ENCODE measurements at places on chromosomes 2 and 18. TPM values are rescaled to one million over a fixed set of nuclear protein-coding genes. Genes with fewer than 3 reads are reported as not detected.

DNA sequence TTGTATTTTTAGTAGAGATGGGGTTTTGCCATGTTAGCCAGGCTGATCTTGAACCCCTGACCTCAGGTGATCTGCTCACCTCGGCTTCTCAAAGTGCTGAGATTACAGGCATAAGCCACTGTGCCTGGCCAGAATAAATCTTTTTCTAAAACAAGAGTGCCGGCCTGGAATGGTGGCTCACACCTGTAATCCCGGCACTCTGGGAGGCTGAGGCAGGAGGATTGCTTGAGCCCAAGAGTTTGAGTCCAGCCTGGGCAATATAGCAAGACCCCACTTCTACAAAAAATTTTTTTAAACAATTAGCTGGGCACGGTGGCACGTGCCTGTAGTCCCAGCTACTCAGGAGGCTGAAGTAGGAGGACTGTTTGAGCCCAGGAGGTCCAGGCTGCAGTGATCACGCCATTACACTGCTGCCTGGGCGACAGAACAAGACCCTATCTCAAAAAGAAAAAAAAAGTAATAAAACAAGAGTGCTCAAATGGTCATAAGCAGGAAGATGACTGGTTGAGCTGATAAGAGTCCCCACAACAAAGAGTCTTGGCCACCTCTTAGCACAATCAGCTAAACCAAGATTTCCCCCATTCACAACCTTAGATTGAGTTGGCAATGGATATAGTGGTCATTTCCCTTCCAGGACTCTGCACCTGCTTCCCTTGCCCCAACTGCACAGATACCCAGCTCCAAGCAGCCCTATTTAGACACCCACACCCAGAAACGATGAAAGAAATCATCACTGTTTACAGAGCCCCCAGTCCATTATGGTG, 5.8 kb upstream of the UCN start:
- peak; percentile 30 for DNase-seq

The PSD4 gene
- 1.8 TPM for total RNA-seq

The ABCB11 gene
- total RNA-seq = under 0.01 TPM

GRCh38 chr2:47002480-47003381, 87.1 kb upstream of the MCFD2 start:
- DNase-seq = peak; percentile 82

GRCh38 chr2:71897836-71898235, 249.8 kb downstream of the CYP26B1 start:
- no peak for DNase-seq

DNA sequence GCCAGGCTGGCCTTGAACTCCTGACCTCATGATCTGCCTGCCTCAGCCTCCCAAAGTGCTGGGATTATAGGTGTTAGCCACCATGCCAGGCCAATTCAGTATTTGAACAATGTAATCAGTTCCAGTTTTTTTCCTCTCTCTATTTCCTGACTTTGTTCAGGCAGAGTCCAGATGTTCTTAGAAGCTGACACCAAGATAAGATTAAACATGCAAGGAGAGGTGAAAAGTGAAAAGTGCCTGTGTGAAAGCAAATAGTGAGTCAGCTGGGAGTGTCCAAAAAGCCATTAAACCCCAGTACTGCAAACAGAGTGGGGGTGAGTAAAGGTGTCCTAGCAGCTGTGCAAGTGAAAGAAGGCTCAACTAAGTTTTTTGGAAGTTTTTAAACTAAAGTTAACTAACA, 231.5 kb downstream of the PTH2R start:
- no peak for DNase-seq

The LRRC30 gene
- total RNA-seq = not detected

GRCh38 chr2:213187833-213188532, 36.6 kb upstream of the IKZF2 start:
- DNase-seq = peak; percentile 79

The APOB gene
- under 0.01 TPM for total RNA-seq

The SCG2 gene
- total RNA-seq = 2.4 TPM

- DNase-seq = no peak
Observed at GRCh38 chr2:207073801-207074678, 91.7 kb downstream of the KLF7 start.

GRCh38 chr18:49250816-49251388, 209.5 kb downstream of the DYM start:
- DNase-seq = no peak

DNA sequence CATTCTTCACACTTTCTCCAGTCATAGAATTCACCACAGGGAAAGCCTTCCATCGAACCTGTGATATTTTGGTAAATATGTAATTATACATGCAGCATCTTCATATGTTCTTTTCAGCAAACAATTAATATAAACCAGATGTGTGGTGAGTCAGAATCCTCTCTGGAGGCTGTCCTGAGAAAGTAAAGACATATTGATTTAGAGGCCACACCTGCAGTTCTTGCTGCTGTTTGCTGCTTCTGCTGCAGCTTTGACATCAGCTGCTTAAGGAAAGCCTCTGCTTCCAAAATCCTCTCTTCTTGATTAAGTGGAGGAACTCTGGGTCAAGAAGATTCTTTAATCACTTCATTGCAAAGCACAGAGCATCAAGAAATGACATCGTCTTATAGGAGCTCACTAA, 568.8 kb upstream of the ZEB2 start:
- no peak for DNase-seq

DNA sequence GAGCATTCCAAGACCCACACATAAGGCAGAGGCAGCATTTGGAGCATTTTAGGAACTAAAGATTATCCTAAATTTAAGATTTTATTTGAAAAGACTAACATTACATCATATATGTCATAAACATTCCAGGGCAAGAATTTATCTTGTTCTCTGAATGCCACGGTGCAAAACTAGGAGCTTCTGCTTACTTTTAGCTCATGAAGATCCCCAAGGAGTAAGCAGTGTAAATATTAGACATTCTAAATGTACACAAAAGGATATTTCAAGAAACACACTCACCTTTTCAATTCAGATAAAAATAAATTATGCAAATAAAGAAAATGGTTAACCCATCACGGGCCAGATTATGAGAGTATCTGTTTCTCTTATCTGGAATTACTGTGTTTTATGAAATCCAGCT, 101.7 kb upstream of the ETAA1 start:
- no peak for DNase-seq

- DNase-seq = no peak
Observed at GRCh38 chr2:81786811-81787210, 1482.3 kb upstream of the LRRTM1 start.

GRCh38 chr2:224408676-224409075, 6.8 kb upstream of the FAM124B start:
- DNase-seq = no peak

- no peak for DNase-seq
Observed at GRCh38 chr2:198106621-198107385, 302.4 kb downstream of the PLCL1 start.

DNA sequence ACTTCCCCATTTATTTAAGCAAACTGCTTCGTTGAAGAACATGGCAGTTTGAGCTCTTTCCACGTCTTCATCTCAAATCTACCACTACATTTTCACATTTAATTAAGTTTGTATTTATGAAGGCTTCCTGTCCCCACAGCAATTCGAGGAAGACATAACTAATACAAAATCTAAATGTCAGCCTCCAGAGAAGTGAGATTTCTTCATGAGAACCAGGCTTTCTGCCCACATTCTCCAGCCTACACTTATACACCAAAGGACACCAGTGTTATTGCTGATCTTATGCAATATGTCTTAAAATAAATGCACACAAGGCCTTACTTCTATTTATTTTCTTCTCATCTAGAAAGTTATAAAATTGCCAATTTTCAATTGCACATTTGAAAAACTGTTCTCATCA, 1209.3 kb upstream of the FAM98A start:
- peak; percentile 26 for DNase-seq

- DNase-seq = peak; percentile 99
Observed at GRCh38 chr2:72115110-72116080, 32.3 kb downstream of the CYP26B1 start.

DNA sequence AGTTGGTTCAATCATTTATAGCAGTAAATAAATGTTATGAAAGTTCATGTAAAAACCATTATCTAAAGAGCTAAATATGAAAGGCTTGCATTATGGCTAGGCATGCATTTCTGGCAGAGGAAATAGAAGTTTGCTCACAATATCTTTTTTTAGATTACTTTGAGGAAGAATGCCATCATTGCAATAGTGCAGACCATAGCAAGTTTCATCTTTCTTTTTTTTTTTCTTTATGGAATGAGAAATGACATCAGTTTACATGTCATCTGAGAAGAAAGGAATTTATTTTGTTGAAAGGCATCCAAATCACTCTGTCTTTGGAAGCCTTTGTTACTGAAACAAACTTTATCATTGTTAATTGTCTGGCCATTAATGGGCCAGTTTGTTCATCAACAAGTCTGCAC, 74.5 kb upstream of the NCKAP5 start:
- DNase-seq = no peak

DNA sequence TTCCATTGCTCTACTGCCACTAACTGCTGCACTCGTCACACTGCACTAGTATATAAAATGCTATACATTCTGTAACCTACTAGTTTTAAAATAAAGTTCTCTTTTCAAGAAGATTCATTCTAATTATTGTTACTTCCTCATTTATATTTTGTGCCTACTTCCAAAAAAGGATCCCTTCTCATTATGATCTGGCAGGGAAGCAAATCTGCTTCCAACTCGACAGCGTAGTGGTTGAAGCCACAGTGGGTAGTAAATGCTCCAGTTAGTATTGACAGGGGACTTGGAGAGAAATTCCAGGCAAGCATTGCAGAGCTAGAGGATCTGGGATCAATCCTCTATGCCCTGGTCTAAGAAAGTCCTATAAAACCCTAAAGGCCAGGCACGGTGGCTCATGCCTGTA, 53.3 kb upstream of the AP1S3 start:
- DNase-seq = no peak

All from osteoblast (primary cell).